ENCODE measurements at places on chromosomes 3 and 15.

DNA sequence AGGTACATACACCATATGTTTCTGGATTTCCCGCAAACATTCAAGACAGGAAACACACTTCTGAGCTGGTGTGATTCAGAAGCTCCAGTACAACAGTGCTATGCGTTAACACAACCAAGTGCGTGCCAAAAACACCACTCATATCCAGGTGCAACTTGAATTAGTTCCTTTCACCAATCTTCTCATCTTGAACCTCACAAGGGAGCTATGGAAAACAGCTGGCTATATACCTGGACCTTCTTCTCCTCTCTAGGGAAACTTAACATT is 31.3 kb downstream of the SUSD5 start:
- DNase-seq: no peak

GRCh38 chr3:60553144-60553543 is 698.1 kb downstream of the FHIT start:
- no peak for DNase-seq

- DNase-seq: no peak
Measured at GRCh38 chr3:43096761-43097160, 9.1 kb downstream of the POMGNT2 start.

DNA sequence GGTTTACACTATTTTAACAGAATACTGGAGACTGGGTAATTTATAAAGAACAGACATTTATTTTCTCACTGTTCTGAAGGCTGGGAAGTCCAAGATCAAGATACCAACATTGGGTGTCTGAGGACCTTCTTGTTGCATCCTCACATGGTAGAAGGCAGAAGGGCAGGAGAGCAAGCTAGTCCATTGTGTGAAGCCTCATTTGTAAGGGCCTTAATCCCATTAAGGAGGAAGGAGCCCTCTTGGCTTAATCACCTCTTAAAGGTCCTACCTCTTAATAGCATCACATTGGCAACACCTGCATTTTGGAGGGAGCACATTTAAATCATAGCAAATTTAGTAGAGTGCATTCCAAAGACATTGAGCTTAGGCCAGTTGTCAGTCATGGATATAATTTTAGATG is 26.2 kb downstream of the UBE2Q2 start:
- DNase-seq: no peak

- DNase-seq: no peak
Measured at GRCh38 chr3:19229086-19229485, 80.8 kb downstream of the KCNH8 start.

GRCh38 chr15:60208709-60209108 is 189.1 kb downstream of the ANXA2 start:
- no peak for DNase-seq

DNA sequence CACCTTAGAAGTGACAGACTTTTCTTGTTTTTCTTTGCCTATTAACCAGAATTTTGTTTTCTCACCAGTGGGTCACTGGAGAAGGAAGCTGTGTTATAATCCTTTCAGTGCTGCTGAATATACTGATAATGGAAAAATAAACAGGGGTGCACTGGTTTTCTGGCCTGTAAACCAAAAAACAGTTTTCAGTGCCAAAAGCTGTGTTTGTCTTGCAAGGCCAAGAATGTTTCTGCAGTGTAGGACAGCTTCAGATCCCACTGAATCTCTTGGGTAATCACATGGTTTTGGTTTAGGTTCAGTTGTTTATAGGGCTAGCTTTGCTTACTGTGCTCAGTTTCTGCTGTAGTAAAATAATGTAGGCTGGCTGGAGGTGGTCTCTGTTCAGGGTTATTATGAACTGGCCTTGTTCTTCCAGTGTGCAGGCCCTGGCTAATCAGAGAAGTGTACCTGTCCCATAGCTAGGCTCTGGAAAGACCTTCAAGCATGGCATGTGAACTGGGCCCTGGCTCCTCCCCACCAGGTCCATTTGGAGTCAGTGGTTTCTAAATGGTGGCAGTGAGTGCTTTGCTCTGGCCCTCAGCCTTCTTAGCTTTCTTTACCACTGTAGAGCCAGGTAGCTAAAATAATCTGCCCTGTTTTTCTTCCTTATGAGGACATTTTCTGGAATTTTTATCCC is 18.7 kb downstream of the PDE8A start:
- DNase-seq: no peak

DNA sequence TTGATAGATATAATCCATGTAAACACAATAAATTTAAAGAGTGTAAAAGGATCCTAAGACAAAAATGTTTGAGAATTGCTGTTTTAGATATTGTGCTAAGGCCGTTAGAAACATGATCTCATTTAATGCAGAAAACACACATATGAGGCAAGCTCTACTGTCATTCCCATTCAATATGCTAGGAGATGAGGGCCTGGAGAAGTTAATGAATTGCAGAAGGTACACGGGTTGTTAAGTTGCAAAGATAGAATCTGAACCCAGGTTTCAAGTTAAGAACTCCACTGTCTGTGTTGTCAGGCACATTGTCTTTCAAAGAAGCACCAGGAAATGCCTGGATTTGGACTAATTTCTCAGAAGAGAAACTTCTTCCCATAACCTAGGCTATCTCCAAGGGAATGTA is 65.1 kb upstream of the SAMMSON start:
- no peak for DNase-seq

DNA sequence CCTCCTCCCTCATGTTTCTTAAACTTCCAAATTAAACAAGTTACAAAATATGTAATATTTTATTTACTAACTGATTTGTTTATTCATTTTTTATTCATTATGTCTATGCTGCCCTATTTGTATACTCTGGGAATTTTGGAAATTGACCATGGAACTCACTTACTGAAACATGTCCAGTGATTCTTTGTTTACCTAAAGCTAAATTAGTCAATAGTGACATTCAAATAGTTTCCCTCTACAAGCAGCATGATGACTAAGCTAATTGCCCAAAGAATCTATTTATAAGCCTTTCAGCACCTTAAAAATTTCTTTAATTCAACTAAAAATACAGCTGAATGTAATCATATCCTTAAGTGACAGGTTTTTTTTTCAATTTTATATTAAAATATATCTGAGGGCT is 437.7 kb downstream of the SI start:
- DNase-seq: no peak

DNA sequence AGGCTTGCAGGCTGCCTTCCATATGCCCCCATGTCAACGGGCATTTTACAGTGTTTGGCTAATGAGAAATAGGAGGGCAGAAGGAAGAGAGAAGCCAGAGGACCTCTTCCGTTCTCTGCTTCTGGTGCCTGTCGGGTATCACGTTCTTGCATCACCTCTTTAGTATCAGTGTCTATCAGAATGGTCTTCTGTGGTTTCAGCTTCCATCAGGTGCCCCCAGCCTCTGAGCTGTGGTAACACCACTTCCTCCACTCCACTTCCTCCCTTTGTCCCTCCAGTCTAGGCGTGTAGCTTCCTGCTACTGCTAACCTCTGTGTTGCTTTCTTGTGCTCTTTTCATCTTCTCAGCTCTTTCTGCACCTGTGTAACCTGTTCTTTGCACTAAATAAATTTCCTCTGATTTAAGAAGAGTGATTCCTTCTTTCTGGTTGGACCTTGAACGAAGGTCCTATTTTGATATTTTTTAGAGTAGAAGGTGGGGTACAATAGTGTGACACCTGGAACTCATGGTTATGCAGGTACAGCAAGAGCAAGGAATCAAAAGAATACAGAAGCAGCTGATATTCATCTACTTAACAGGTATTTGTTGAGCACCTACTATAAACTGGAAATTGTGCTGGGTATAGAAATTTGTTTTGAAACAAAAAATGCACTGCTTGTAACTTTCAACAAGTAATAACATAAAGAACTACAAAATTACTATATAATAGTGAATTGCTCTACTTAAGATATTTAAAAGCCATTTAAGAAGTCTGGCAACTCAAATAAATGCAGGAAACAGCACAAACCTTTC is 27.4 kb upstream of the FOXB1 start:
- DNase-seq: no peak

- no peak for DNase-seq
Measured at GRCh38 chr3:113634782-113635474, 61.5 kb downstream of the USF3 start.

DNA sequence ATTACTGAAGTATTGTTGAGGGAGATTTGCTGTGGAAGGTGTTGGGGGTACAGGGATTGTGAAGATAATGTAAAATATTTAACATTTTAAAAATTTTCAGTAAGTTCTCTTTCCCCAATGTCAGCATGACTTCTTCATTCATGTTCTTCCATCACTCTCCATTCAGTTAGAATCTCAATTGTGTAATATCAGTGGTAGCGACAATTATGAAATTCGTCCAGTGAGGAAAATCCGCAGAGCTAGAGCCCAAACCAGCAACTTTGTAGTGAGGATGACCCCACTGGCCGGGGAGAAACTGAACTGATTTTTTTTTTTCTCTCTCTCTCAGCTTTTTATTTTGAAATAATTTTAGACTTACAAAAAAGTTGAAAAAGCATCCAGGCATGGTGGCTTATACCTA is 171.7 kb downstream of the PGPEP1L start:
- no peak for DNase-seq

DNA sequence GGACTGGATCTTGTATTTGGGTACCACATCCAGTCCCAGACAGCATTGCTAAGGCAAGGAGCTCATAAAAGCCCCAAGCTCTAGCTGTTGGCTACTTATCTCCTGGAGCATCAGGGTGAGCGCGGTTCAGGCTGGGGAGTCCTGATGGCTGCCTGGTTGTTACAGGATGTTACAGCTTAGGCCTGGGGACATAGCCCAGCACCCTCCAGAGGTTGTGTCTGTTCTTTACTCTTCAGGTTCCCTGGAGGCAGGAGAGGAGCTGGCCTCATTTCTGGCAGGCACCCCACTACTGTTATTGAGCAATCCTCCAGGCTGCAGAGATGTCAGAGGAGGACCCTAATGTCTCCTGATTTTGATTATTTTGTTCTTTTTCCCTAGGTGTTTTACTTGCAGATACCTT is 26.6 kb downstream of the APBA2 start:
- no peak for DNase-seq

DNA sequence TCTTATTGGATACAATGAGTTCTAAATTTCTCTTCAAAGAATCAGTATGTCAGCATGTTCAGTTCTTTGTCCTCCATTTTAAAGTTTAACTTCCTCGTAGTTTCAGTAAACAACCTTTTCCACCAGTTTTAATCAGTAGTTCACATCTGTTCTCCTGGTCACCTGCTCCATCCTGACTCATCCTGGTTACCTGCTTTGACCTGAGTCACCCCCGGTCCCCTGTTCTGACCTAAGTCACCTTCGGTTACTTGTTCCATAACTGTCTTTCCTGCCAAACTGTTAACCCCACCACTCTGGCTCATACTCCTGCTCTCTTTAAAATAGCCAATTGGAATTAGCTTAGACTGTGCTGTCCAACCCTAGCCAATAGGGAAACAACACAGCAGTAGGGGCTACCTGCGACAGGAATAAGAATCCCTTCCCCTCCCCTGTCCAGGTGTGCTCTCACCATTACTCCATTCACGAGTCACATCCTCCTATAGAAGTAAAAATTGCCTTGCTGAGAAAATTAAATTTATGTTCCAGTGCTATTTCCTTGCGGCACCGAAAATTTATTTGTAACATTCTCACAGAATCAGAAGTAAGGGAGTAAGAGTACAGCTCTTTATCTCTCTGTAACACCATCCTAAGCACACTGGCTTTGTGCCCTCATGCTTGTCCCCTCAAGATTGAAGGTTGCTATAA is 23.8 kb downstream of the TRANK1 start:
- no peak for DNase-seq

- no peak for DNase-seq
Measured at GRCh38 chr15:86079508-86080266, at the start of gene AGBL1. Gene AGBL1 (plus strand): TSS chr15:86079871.

DNA sequence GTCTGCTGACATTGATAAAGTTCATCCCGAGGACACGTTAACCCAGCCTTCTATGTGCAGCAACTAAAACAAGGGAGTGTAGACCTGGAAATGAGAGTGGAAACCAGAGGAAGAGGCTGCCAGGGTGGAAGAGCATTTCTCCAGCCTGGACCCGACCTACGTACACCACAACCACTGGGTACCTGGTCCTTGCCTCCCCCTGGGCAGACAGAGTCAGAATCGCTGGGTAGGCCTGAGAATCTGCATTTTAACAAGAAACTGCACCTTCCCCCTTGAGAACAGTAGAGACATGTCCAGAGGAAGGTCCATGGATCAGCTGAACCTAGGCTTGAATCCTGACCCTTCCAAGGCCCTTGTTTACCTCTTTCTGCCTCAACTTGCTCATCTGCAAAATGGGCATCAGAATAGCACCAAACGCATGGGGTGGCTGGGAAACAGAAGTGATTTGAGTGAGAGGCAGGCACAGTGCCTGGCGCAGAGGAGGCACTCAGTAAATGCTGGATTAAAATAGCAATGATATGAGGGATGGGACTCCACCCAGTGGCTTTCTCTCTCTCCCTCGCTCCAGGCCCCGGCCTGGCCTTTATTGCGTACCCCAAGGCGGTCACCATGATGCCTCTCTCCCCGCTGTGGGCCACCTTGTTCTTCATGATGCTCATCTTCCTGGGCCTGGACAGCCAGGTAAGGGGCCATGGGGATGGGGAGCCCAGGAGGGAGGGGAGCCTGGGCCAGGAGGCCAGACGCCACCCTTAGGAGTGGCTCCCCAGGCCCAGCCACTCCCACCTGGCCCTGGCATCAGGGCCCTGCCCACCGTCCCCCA is 66.9 kb upstream of the SLC6A1 start:
- DNase-seq: no peak

DNA sequence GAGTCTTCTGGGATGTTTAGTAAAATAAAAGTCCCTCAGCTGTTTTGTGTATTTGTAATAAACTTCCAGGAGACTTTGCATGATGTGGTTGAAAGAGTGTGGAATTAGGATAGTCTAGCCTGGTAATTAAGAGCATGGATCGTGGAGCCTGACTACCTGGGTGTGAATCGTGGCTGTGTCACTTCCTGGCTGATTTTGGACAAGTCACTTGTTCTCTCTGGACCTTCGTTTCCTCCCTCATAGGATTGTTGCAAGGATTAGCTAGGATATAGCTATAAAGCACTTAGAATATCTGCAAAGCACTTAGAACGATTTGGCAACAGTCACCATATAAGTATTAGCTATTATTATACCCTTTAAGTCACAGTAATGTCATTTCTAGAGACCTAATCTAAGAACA is 40.2 kb downstream of the SLMAP start:
- DNase-seq: no peak

GRCh38 chr15:76866716-76867321 is 38.3 kb downstream of the SCAPER start:
- no peak for DNase-seq

DNA sequence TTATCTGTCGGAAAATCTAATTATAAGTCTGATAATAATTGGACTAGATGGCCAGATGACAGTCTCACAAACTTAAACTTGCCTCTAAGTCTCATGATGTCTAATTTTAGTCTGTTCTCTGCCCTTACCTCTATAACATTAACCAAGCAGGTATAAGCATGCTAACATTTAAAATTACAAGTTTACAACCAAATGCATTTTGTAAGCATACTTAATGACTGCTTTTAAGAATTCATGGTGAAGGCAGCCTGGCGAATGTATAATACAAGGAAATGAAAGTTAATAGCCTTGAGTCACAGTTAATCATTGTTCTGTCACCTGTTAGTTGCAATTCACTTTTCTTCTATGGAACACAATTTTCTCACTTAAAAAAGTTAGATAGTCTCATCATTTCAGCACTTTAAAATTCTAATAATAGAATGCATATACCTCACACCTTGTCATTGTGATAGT is 16.5 kb downstream of the BCHE start:
- DNase-seq: no peak
